Left hindlimb (tissue), 1 donor: ENCODE measurements at places on chromosomes 3 and 15.

DNA sequence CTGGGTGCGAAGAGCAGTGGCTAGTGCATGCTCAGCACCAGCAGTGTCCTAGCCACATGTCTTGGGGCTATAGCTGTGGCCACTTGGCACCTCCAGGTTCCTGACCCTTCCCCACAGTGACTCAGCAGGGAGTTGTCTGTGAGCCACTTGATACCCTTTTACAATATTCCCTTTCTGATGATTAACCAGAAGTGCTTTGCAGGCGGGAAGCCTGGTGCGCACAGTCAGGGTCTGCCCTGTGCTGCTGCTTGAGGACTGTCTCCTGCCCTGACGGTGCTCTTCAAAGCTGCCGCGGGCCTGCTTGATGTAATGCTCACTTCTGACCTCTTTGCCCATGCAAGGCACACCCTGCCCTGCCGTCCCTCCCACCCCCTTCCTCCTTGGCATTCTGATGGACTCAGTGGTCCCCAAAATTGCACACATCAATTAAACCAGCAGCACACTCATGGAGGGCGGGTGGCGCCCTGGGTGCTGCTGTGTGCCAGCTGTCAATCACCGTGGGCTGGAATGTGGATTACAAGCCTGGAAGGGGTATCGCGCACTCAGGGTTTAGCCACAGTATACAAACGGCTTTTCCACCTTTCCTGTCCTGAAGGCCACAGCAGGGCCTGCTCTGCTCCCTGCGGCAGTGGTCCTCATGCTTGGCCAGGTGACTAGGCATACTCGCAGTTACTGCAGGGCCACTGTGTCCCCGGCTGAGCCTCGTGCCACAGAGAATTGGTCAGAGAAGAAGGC, 40.9 kb upstream of the PCSK6 start:
- DNase-seq: no peak

- DNase-seq: no peak
Observed at GRCh38 chr15:77239882-77240608, 169.1 kb upstream of the TSPAN3 start.

- no peak for DNase-seq
Observed at GRCh38 chr15:27587810-27588209, 511.3 kb downstream of the OCA2 start.

GRCh38 chr3:115141033-115141757, 5.9 kb downstream of the ZBTB20 start:
- DNase-seq: no peak

GRCh38 chr3:119748991-119749390, 32.9 kb upstream of the NR1I2 start:
- no peak for DNase-seq

- peak; percentile 49 for DNase-seq
Observed at GRCh38 chr3:58899159-58899952, 150.5 kb downstream of the CFAP20DC start.

- DNase-seq: no peak
Observed at GRCh38 chr3:149296972-149297371, 36.5 kb downstream of the TM4SF18 start.

DNA sequence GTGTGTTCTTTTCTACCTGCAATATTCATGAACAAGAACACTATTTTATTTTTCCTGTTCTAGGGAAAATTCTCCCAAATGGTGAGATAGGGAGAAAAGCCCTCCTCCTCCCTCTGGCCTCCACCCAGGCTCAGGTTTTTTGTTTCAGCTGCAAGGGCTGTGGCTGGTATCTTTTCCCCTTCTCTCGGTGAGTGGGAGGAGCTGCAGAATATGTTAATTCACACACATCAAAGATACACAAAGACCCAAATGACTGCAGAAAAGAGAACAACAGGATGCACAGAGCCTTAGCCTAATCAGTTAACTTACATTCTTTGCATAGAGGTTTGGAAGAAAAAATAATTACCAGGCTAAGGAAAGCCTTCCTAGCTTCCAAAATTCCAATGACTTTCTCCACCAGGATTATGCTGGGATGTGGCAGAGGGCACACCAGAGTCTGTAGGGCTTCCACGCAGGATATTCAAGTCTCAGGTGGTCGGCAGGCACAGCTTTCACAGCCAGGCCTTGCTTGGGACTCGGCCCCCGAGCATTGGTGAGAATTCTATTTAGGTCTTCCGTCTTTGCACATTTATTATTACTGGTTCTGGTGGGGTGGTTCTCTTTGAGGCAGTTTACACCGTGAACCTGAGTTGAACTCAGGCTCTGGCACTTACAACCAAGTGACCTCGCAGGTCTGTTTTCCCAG, 64.9 kb downstream of the ABHD5 start:
- DNase-seq: no peak

DNA sequence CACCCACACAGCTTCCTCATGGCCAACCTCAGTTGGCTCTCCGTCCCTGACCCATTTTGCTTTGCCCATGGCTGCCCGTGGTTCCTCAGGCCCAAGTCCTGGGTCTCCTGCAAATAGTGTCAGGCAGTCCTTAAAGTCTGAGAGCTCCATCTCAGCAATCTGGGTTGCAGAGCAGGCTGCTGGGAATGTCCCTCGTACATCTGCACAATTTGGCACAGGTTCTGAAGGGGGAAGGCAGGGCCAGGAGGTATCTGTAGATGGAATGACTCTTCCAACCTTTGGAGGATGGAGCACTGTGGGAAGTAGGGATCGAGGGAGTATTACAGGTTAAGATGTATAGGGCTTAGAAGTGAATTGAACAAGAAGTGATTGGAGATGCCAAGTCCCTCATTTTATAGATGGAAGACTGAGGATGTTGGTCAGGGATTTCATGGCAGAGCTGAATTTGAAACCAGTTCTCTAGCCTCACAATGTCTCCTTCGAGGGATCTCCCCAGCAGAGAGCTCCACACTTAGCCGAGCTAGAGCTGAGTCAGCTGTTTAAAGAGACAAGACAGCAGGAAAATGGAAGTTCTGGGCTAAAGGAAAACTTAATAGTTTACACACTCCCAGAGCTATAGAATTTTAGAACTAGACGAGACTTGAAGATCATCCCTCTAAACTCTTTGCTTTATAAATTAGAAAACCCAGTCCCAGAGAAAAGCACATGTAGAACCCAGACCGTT, 9.2 kb downstream of the CKMT1A start:
- no peak for DNase-seq

- no peak for DNase-seq
Observed at GRCh38 chr3:198017090-198017489, 57.1 kb downstream of the LMLN start.

DNA sequence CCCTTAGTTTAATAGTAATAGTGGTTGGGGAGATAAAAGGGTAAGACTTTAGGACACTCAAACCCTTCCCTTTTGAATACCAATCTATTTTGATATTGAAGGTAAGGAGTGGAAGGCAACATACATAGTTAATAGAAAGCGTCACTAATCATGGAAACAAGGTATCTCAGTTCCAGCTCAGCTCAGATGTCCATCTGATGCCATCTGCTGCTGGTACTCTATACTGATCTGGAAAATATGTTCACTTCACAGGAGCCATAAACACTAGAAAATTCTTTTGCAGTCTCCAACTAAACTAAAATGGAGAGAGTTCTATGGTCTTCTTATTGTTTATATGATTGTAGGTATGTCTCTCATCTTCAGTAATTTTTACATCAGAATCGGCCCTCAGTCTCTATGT, 1777.1 kb downstream of the OTOL1 start:
- no peak for DNase-seq

- DNase-seq: no peak
Observed at GRCh38 chr3:109072194-109072593, 45.7 kb downstream of the MORC1 start.

DNA sequence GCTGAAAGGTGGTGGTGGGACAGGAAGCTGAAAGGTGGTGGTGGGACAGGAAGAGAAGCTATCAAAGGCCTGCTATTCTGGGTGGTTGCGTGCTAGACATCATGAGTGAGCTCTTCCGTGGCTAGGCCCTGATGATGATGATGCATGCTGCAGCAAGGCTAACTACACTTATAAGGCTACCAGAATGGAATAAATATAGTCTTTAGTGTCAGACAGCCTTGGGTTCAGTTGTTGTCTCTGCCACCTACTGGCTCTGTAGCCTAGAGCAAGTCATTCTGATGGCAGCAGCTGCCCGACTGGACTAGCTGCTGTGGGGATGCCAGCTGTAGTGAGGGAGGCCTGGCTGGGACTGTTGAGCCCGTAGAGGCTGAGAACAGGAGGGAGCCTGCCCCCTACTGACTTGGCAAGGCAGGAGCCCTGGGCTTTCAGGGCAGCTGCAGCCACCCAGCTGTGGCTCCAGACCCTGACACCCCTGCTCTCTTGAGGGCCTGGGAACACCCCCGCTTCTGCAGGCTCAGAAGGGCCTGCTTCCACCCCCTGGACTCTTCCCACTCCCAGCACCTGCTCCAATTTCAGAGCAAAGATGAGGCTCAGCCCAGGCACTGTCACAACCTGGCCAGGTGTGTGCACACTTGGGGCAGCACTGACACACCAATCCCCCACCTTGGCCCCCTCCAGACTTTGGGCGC, 21.4 kb upstream of the ZBED2 start:
- DNase-seq: no peak

DNA sequence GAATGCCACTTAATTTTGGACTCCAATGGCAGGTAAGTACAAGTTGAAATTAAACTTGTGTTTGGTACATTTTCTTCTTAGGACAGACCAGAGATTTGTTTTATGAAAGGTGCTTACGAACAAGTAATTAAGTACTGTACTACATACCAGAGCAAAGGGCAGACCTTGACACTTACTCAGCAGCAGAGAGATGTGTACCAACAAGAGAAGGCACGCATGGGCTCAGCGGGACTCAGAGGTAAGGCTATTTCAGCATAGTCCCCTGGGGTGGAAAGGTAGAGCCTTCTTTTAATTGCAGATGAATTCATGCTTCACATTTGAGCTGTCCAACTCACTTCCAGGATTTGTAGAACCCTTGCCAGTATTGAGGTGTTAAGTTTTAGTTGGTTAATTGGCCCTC, 51.4 kb downstream of the ASTE1 start:
- no peak for DNase-seq

GRCh38 chr15:99438224-99438585, 127.6 kb upstream of the MEF2A start:
- DNase-seq: no peak

DNA sequence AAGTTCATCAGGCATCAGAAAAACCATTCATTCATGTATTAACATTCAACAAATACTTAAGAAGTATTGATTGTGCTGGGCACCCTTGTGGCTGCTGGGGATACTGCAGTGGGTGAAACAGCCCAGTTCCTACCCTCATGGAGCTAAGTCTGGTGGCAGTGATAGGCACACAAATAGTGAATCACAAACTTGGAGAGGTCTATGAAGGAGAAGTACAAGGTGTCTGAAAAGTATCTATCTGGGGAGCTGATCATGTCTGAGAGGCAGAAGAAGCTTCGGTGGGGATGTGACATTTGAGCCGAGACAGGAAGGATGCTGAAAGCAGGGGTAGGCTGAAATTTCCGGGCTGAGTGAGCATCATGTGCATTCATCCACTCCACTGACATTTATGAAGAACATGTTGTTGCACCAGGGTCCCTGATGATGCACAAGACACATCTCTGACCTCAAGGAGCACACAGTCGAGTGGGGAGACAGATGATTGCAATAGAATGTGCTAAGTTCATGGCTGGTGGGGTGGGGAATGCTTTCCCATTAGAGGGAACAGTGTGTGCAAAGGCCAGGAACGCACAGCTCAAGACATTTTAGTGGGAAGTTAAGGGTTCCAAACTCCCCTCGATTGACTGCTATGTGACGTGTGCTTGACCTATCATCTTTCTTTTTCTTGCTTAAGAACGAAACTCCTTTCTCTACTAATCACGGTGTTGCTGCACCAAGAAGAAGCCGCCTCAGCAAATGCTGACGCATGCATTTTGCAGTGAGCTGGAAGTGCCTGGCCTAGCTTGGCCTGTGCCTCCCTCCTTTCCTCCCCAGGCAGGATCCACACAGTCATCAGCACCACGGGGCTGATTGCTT, 309.1 kb upstream of the ICE2 start:
- DNase-seq: no peak

GRCh38 chr15:91491101-91491950, 362.2 kb upstream of the SLCO3A1 start:
- no peak for DNase-seq

GRCh38 chr3:152321200-152321954, 52.6 kb downstream of the MBNL1 start:
- no peak for DNase-seq

DNA sequence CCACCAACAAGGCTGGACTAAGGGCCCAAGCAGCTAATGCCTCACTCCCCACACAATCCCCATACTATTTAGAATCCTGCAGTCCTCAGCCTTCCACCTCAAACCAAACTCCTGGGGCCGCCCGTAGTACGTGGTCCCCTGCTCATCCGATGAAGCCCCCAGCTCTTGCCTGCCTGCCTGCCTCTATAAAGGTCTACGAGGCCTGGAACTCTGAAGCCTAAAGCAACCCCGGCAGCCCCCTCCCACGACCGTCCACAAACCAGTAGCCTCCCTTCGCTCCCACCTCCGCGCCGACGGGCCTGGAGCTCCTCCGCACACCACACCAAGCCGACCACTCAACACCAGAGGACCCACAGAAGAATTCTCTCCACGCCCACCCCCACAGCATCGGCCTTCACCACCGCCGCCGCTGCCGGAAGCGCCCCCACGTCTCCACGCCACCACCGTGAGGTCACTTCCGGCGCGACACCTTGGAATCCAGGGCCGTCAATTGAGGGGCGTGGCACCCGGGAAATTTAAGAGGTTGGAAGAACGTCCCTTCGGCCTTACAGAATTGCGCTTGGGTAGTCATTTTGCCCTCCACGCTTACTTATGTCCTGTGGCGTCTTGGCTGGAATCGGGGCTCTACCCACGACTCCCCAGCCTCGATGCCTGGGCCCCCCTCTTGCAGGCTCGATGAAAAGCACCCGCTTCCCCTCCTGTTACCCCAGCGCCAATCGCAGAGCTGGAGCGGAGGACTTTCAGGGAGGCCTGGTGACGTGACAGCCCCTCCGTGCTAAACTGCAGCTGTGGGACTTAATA, at the start of gene EDC3:
EDC3 (minus strand) TSS at position 428 of the 801 bp plus-strand sequence. CDS start 20,900 bp downstream, outside the sequence.
- peak; percentile 92 for DNase-seq

- no peak for DNase-seq
Observed at GRCh38 chr3:155979746-155980145, 109.3 kb downstream of the GMPS start.

DNA sequence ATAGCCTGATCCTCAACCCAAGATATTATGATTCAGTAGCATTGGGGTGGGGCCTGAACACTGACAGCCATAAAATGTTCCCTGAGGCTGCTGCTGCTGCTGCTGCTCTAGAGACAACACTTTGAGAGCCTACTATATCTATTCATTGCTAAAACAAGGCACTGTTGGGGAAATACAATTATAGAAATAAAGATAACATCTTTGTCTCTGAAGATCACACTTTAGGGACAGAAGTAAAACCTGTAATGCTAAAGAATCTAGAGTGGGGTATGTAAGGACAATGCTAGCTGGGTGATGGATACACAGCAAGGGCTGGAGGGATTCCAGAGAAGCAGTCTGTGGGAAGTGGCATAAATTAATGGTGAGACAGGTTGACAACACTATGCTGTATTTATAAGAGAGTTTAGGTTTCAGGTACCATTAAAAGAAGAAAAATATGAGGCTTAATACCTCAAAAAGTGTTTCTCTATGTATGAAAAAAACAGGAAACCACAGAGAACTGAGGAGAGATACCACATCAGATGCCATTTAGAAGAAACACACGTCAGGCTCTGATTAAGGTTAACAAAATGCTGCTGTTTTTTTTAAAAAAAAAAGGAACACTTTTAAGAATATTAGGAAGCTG, 115.9 kb downstream of the CBLB start:
- no peak for DNase-seq

- DNase-seq: no peak
Observed at GRCh38 chr3:179158336-179159039, 10.3 kb downstream of the PIK3CA start.

GRCh38 chr3:8727605-8728512, 5.7 kb upstream of the CAV3 start:
- DNase-seq: no peak
